Tibial nerve (tissue), 4 donors: ENCODE measurements at places on chromosomes 12 and 14. TPM values are rescaled to one million over a fixed set of nuclear protein-coding genes. Genes with fewer than 3 reads are reported as not detected.
A peak's percentile ranks its signal among the peaks of the same experiment; 100 is the strongest.

Gene ART4
- total RNA-seq, result 2.4 TPM

Gene IFNG-AS1
- total RNA-seq, result not detected

Gene CLEC9A
- not detected for total RNA-seq

Gene SOCS2
- total RNA-seq, result 30.6 TPM

Gene LBHD2
- total RNA-seq, result not detected

Gene CCDC38
- total RNA-seq, result not detected

DNA sequence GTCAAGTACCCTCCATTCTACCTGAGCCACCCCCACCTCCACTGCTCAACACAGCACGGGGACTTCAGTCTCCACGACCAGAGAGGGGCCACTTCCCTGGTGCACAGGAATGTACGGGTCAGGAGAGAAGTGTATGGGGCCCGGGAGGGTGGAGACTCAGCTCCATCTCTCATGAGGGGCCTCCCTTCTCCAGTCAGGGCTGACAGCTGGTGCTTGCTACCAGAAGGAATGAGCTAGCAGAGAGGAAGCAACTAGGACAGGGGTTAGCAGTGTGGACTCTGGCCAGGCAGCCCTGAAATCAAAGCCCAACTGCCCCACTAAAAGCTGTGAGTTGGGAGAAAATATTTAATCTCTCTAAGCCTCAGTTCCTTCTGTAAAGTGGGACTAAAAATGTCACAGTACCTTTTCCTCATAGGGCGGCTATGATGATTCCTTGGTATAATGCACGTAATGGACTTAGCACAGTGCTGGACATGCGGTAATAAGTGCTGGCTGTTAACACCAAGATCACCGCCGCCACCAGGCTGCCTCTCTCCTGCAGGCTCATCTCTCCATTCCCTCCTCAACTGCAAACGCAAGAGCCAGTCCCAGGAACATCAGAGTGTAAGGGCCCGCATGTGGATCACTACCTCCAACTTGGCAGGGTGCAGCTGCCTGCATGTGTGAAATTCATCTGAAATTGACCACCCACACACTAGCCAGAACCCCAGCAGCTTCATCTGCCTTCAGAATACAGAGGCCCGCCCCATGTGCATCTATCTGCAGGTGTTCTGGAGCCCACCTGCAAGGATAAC lies 14.6 kb downstream of the ACTN1 start:
- H3K27me3 ChIP-seq, result no peaks in the 10 kb centered on the region
- DNase-seq, result no peak
- H3K4me1 ChIP-seq, result peaks cover 45% of the 10 kb centered on the region
- no peak overlapping the region for H3K4me3 ChIP-seq
- H3K36me3 ChIP-seq, result no peaks in the 10 kb centered on the region

GRCh38 chr12:70788774-70789173 lies 131.8 kb downstream of the PTPRR start:
- H3K27me3 ChIP-seq, result no peaks in the 10 kb centered on the region
- H3K36me3 ChIP-seq, result no peaks in the 10 kb centered on the region
- no peak overlapping the region for H3K4me3 ChIP-seq
- no peak overlapping the region for H3K27ac ChIP-seq
- no peak for DNase-seq
- no peaks in the 10 kb centered on the region for H3K4me1 ChIP-seq

DNA sequence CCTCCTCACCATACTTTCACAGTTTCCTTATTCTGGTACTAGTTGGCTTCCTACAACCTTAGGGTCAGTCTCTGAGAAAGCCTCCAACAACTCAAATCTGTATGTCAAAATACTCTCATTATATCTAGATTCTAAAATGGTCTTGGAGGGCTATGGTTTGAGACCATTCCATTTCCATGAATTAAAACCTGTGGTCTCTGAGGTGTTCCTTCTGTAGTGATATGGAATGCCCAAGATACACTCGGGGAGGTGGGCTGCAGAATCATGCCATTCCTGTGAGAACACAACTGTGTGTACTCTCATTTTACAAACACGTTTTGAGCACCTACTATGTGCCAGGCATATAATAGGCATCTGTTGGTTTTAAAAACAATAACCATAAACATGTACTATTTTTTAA lies 74.0 kb downstream of the FERMT2 start:
- H3K27me3 ChIP-seq, result no peaks in the 10 kb centered on the region
- H3K36me3 ChIP-seq, result no peaks in the 10 kb centered on the region
- DNase-seq, result no peak
- H3K4me3 ChIP-seq, result no peak overlapping the region
- peak overlapping the region; percentile 35 for H3K27ac ChIP-seq

DNA sequence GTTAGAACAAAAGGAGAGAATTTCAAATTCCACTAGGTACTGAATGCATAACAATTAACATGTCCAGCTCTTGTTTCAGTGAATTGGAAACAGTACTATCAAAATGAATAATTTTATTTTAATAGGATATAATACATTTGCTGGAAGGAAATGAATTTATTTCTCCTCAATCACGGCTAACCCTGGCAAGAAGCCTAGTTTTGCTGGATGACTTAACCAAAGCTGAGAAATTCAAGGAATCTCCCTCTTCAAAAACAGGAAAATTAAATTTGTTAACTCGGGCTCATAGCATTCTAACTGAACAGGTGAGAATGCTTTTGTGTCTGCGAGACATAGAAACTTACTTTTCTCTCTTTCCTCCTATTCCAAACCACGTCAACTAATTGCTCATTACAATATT lies 163.5 kb upstream of the NEDD1 start:
- H3K27me3 ChIP-seq, result no peaks in the 10 kb centered on the region
- H3K27ac ChIP-seq, result no peak overlapping the region
- H3K4me3 ChIP-seq, result no peak overlapping the region
- H3K36me3 ChIP-seq, result no peaks in the 10 kb centered on the region
- no peaks in the 10 kb centered on the region for H3K4me1 ChIP-seq

DNA sequence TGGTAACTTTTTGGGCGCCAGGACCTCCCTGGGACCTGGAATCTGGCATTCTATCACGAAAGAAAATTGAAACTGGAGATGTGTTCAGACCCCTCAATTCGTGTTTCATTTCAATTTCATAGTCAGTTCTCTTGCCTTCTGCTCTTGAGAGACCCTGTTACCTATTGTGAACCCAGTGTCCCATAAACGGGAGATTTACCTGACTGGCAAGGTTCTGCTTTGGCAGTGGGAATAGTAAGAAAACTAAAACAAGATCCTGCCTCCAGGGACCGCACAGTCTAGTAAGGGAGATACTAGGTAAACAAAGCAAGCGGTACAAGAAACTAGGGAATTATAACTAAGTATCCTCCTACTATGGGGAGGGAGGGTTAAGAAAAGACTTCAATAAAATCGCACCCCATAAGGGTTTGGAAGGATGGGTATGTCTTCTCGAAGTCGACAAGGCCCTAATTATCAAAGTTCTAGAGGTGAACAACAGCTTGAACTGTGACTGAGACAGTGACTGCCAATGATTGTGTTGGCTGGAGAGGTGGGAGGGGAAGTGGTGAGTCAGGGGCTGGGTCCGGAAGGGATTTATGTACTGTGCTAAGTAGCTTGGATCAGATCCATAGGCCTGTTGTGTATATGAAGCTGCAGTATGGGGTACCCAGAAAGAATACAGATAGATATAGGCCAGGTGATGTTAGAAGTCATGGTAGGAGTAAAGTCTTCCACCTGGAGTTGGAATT lies 754 bp downstream of the ACSS3 start:
- H3K27me3 ChIP-seq, result no peaks in the 10 kb centered on the region
- H3K4me3 ChIP-seq, result peak overlapping the region; percentile 71
- peak overlapping the region; percentile 89 for H3K27ac ChIP-seq

- no peaks in the 10 kb centered on the region for H3K4me1 ChIP-seq
- no peak overlapping the region for H3K4me3 ChIP-seq
- DNase-seq, result no peak
- H3K27ac ChIP-seq, result no peak overlapping the region
Observed at GRCh38 chr14:29444805-29445204, 482.8 kb downstream of the PRKD1 start.

DNA sequence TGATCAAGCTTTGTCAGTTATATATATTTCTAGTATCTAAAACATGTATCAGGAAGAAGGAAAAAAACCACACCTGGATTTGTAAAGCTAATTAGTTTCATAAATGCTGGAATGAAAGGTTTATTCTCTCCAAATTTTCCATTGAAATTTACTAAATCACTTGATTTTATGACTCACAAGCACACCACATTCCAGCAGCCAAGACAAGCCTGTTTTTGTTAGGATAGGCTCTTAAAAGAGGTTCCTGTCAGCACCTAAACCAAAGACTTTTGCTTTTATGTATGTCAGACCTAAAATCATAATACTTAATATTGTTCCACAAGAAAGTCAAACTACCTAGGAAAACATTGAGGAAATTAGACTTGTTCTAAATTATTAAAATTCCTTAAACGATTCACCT lies 85.3 kb upstream of the PAWR start:
- H3K27me3 ChIP-seq, result no peaks in the 10 kb centered on the region
- H3K36me3 ChIP-seq, result no peaks in the 10 kb centered on the region
- DNase-seq, result no peak
- peak overlapping the region; percentile 75 for H3K27ac ChIP-seq
- H3K4me3 ChIP-seq, result no peak overlapping the region

DNA sequence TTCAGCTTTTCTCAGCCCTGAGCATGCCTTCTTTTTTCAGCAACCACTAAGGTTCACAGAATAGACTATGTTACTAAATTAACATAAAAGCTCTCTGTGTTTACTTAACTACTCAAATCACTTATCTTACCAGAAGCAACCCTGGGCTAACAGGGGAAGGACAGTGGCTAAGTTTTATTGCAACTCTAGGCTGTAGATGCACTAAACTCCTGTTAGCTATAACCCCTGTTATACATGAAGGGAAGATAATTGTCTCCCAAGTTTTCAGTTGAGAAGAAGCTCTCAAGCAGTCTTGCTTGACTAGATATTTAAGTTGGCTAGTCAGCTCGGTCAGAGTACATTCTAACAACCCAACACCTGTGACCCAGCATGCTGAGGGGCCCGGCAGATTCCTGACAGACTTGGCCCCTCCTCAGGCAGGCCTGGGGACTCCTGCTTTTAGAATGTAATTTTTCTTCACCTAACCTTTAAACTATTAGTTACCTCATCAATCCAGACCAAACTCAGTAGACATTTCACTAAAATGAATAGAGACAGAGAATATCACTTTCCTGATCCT lies 464.5 kb downstream of the EGLN3 start:
- H3K4me3 ChIP-seq, result no peak overlapping the region
- no peak overlapping the region for H3K27ac ChIP-seq
- H3K4me1 ChIP-seq, result peaks cover 4% of the 10 kb centered on the region
- H3K27me3 ChIP-seq, result no peaks in the 10 kb centered on the region
- H3K36me3 ChIP-seq, result no peaks in the 10 kb centered on the region
- DNase-seq, result no peak

DNA sequence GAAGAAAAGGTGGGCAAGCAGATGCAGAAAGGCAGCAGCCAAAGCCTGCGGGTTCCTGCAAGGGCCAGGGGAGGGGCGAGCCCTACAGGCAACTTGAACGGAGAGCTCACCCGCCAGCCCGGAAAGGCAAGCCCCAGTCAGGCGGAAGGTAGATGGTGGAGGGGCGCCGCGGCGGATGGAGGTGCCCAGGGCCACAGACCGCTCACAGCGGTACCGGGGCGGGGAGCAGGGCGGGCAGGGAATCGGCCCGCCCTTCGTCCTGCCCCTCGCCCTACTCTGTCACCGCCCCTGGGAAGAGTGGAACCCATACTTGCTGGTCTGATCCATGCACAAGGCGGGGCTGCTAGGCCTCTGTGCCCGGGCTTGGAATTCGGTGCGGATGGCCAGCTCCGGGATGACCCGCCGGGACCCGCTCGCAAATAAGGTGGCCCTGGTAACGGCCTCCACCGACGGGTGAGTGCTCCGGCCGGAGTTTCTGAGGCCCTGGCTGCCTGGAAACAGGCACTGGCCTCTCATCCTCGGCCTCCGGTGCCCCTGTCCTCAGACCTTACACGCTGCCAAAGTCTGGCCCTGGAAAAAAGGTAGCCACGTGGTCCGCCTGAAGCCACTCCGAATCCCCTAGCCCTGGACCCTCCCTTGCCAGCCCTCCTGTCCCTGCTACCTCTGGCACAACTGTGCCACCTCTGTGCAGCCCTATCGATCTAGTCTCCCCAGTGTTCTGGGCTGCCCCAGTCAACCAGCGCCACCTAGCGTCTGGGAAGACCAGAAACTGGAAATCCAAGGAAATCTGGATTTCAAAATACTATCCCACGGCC lies at the start of gene DHRS4:
Gene DHRS4, plus strand, starts transcription at position 307 of the 815 bp plus-strand sequence. Its CDS starts 19 bp downstream, at position 326.
- H3K4me1 ChIP-seq, result no peaks in the 10 kb centered on the region
- no peaks in the 10 kb centered on the region for H3K27me3 ChIP-seq
- peak within 1 kb of the TSS; percentile 57 for H3K4me3 ChIP-seq
- H3K36me3 ChIP-seq, result no peaks in the 10 kb centered on the region

GRCh38 chr14:69873877-69874780 lies 5.1 kb upstream of the SMOC1 start:
- no peak overlapping the region for H3K27ac ChIP-seq
- H3K4me3 ChIP-seq, result no peak overlapping the region
- no peaks in the 10 kb centered on the region for H3K36me3 ChIP-seq
- no peaks in the 10 kb centered on the region for H3K4me1 ChIP-seq
- DNase-seq, result no peak

DNA sequence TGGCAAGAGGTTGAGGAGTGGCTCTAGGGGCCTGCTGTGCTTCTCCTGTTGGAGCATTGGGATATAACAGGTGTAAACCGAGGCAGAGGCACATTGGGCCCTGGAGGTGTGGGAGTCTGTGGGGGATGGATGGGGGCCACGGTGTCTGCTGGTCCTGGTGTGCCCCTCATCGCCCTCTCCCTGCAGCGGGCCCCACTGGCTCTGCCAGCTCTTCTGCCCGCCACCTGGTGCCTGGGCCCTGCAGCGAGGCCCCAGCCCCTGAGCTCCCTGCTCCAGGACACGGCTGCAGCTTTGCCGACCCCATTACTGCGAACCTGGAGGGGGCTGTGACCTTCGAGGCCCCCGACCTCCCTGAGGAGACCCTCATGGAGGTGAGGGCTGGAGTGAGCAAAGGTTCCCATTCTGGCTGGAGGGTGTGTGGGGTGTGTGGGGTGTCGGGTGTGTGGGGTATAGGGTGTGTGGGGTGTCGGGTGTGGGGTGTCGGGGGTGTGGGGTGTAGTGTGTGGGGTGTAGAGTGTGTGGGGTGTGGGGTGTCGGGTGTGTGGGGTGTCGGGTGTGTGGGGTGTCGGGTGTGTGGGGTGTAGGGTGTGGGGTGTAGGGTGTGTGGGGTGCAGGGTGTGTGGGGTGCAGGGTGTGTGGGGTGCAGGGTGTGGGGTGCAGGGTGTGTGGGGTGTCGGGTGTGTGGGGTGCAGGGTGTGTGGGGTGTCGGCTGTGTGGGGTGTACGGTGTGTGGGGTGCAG lies 10.6 kb upstream of the PUS1 start:
- peaks cover 22% of the 10 kb centered on the region for H3K36me3 ChIP-seq
- DNase-seq, result no peak
- no peak overlapping the region for H3K4me3 ChIP-seq
- H3K27ac ChIP-seq, result no peak overlapping the region
- H3K27me3 ChIP-seq, result no peaks in the 10 kb centered on the region

- no peak overlapping the region for H3K4me3 ChIP-seq
- H3K36me3 ChIP-seq, result no peaks in the 10 kb centered on the region
- H3K27ac ChIP-seq, result no peak overlapping the region
Observed at GRCh38 chr12:109789526-109790048, 43.6 kb downstream of the TRPV4 start.

GRCh38 chr12:124928095-124928911 lies 13.9 kb upstream of the UBC start:
- peak overlapping the region; percentile 93 for H3K27ac ChIP-seq
- peak overlapping the region; percentile 53 for H3K4me3 ChIP-seq
- H3K4me1 ChIP-seq, result peaks cover 13% of the 10 kb centered on the region
- peak; percentile 56 for DNase-seq
- H3K36me3 ChIP-seq, result no peaks in the 10 kb centered on the region

GRCh38 chr14:102625564-102626296 lies 33.3 kb downstream of the RCOR1 start:
- H3K36me3 ChIP-seq, result no peaks in the 10 kb centered on the region
- no peak overlapping the region for H3K4me3 ChIP-seq
- H3K27me3 ChIP-seq, result no peaks in the 10 kb centered on the region
- DNase-seq, result no peak
